Stimulated activated CD8-positive, alpha-beta memory T cell treated with anti-CD3 and anti-CD28 coated beads, Interleukin-7, amount 100 ng/mL, for 24 hours (primary cell): ENCODE measurements at places on chromosomes 7 and 10.

GRCh38 chr7:140475747-140476333 is 3.5 kb downstream of the MKRN1 start:
- DNase-seq = no peak

DNA sequence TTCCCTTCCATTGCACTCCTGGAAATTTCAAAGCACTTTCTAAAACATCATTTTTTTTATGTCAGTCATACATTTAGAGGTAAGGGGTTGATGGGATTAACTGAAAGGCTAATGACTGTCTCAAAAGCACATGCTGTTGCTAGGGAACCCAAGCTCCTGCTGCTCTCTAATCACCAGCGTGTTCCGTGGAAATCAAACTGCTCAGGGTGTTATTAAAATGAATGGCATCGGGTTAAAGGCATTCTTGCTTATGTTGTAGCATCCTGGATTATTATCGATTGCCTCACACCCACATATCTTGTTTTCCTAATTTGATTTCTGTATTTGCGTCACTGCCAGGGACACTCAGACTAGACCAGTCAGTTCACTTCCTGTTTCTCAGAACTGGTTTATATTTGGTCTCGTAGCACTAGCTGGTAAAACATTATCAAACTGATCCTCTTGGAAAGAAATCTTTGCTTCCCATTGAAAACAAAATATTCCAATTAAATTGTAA is 216.5 kb upstream of the MKLN1 start:
- no peak for DNase-seq

DNA sequence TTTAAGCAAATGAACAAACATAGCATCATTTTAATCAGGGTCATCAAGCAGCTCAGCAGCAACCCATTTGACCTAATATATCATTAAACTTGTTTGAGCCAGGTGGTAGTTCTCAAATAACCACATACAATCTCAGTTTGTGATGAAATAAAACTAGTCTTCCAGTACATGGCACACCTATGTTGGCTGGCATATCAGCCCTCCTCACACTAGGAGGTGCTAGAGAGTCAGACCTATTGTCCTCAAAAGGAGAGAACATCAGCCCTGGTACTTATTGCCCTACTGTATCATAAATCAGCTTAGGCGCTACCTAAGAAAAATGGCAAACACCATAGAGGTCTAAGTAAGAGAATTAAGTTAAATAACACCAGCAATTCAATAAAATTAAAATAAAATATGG is 81.7 kb downstream of the CABCOCO1 start:
- DNase-seq = no peak

- no peak for DNase-seq
Observed at GRCh38 chr10:34587002-34587679, 228.0 kb downstream of the PARD3 start.

DNA sequence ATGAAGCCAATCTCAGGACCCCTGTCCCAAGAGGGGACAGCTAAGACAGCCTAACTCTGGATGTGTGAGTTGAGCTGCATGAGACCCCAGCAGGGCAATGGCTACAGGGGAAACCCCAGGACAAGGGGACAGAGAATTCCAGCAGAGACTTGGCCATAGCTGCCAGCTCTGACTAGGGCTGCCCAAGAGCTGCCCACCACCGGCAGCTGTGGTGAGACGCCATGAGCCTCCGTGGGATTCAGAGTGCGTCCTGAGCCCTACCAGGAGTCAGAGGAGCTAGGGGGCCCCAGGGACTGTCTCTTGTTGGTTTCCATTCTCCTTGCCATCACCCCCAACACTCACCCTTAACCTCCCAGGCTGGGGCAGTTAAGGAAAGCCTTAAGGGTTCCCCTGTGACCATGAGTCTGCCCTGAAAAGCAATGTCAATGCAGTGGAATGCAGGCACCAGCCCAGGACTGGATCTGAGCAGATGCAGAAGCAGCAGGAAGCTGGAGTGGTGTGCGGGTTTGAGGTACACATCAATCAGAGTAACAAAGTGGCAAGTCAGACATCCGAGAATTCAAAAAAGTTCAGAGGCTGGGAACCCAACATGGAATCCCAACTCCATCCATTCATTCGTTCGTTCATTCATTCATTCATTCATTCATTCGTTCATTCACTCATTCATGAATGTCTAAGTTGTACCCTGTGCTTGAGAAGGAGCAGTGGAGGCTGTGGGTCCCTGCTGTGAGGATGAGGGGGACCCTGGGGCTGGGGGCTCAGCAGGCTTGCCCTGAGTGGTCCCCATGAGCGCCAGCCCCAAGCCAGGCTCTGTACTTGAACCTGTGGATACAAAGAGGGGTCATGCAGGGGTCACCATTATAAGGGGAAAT is 52.9 kb downstream of the C10orf120 start:
- DNase-seq = no peak

GRCh38 chr10:25306386-25306785 is 131.6 kb downstream of the GPR158 start:
- DNase-seq = no peak

DNA sequence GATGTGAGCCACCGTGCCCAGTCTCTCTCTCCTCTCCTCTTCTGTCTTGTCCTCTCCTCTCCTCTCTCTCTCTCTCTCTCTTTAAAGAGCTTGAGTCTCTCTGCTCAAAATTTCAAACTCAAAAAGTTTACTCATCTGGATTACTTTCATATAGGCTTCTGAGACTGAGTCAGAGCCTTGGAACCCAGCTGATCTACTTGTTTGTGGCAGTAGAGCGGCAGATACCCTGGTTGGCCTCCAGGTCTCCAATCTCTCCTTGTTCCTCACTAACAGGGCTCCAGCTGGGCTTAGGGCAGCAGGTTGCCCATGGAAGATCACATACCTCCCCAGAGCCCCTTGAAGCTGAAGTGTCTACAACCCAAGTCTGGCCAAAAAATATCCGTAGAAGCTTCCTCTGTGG is 51.0 kb downstream of the HHEX start:
- no peak for DNase-seq

DNA sequence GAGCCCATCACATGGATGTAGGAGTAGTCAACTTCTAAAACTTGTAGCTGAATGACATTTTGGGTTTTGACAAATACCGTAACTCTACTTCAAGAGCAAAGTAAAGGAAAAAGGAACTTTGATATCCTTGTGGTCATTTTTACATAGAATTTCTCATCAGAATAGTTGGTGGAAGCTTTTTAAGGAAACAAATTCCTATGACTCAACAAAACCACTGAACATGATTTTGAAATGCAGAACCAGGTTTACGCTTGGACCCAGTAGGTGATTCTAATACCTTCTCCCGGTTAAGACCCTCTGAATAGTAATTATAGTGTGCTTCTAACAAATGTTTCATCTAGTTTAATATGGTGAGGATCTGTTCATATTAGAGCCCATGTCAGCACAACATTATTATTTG is 307.8 kb downstream of the GPR37 start:
- DNase-seq = no peak

GRCh38 chr10:78588194-78588811 is 480.5 kb upstream of the ZMIZ1 start:
- no peak for DNase-seq

GRCh38 chr7:148325208-148325607 is 265.4 kb upstream of the C7orf33 start:
- DNase-seq = no peak
